ENCODE measurements at places on chromosomes 3 and 15. TPM values are rescaled to one million over a fixed set of nuclear protein-coding genes. Genes with fewer than 3 reads are reported as not detected.

Gene ATP10A
- total RNA-seq: 31.1 TPM

Gene ALDH1A3
- total RNA-seq: 9.9 TPM

Gene PTX3
- total RNA-seq: 7.2 TPM

Gene PEX11A
- total RNA-seq: 9.1 TPM

Gene MOBP
- not detected for total RNA-seq

Gene CPEB1
- total RNA-seq: 2.5 TPM

Gene ACVR2B
- 6.6 TPM for total RNA-seq

Gene DAG1
- 88.2 TPM for total RNA-seq

Gene SLC9A9
- 13.3 TPM for total RNA-seq

Gene NR2E3
- total RNA-seq: 0.26 TPM

Gene IL1RAP
- total RNA-seq: 34.6 TPM

Gene ZNF654
- total RNA-seq: 20.6 TPM

Gene PROS1
- total RNA-seq: 70.5 TPM

Gene GPR176
- total RNA-seq: 4.6 TPM

Gene IQCF5
- total RNA-seq: not detected

Gene ACP3
- total RNA-seq: 11.5 TPM

All from upper lobe of right lung (tissue), 1 donor.